ENCODE measurements at places on chromosomes 16 and 17.

GRCh38 chr17:40926341-40926740, 11.1 kb downstream of the KRT23 start:
- no peak for DNase-seq

- peak; percentile 21 for DNase-seq
Measured at GRCh38 chr16:88387941-88388627, 5.3 kb downstream of the ZNF469 start.

DNA sequence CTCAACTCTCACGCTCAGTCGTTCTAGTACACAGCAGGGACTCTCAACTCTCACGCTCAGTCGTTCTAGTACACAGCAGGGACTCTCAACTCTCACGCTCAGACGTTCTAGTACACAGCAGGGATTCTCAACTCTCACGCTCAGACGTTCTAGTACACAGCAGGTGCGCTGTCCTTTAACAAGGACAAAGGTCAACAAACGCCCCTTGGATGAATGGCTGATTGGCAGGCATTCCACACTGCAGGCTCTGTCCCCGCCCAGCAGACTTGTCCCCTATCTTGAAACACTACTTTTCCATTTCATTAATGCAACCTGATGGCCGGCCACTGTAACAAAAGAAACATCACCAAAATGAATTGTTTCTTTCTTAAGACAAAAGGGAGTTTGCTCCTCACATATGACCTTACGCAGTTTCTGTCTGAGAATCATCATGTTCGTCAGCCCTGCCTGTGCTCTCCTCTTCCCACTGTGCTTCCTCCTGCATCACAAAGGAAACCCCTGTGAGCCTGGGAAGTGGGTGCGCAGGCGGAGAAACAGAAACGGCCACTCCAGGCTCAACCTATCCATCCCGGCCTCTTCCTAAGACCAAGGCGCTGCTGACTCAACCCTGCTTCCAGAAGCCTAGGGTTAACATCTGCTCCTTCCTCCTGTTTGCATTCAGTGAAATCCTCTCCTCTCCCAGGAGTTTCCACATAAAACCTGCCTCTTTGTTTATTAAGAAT, 59.8 kb downstream of the ANKRD11 start:
- no peak for DNase-seq

- peak; percentile 27 for DNase-seq
Measured at GRCh38 chr17:74368341-74369081, 1.2 kb downstream of the GPR142 start.

GRCh38 chr17:45225964-45226530, 4.4 kb downstream of the FMNL1 start:
- peak; percentile 43 for DNase-seq

DNA sequence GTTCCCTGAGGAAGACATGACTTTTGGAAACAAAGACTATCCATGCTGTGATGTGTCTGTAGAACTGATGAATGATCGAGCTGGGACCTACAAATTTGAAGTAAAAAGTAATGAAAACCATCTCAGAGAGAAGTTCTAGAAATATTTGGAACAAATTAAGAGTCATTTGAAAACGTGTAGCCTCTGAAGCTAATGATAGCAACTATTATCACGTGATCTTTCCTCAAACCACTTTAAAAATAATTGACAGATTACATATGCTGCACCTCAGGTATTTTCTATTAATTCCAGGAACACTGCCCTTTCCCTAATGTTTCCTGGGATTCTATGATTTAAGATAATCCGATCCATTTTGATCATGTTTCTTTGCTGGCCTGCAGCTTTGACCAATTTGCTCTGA, 990.3 kb downstream of the CDH8 start:
- no peak for DNase-seq

GRCh38 chr16:11572301-11572995, 14.3 kb downstream of the LITAF start:
- DNase-seq, result no peak

- DNase-seq, result peak; percentile 83
Measured at GRCh38 chr17:59427425-59427921, 96.0 kb downstream of the YPEL2 start.

GRCh38 chr17:81794509-81794908, 9.4 kb upstream of the GCGR start:
- peak; percentile 33 for DNase-seq

- no peak for DNase-seq
Measured at GRCh38 chr17:47076171-47076570, 97.1 kb upstream of the RPRML start.

GRCh38 chr16:2160915-2161551, 5.5 kb downstream of the TRAF7 start:
- peak; percentile 39 for DNase-seq

- no peak for DNase-seq
Measured at GRCh38 chr17:44205962-44206824, 6.5 kb upstream of the ATXN7L3 start.

DNA sequence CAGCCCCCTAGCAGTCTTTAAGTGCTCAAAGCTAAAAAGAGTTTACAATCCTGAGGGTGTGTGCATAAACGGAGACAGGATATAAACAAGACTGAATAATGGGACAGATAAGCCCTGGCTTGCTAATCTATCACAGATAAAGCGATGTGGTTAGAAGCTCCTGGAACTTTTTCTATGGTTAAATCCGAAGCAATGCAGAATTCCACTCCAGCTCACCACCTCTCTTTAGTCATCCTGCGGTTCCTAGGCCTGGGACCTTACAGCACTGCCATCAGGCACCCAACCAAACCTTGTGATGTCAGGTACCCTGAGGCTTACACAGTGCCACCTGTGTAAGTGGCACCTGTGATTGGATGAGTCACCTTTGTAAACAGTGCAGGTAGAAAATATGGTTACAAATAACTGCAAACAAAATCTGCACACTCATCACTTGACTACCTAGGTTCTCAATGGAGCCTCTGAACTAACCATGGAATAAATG, 31.5 kb upstream of the B4GALNT2 start:
- peak; percentile 98 for DNase-seq

All from amniotic epithelial cell (primary cell).